HT-29 (cell line): ENCODE measurements at places on chromosomes 1 and 21.

- no peak for DNase-seq
These were observed 170.4 kb upstream of the KCNK2 start for GRCh38 chr1:214912127-214912526.

DNA sequence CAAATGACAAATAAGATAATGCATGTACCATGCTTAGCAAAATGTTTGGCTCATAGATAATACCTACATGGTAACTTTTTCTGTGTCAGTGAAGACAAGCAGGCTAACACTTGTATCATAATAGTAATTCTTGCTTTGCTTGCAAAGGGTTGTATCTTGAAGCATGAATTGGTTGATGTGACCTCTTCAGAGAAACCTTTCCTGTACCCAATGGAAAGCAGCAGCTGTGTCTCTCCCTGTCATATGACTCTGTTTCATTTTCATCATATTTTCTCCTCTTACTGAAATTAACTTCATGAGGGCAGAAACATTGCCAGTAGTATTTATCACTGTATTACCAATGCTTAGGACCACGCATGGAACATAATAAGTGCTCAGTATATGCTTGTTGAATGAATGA, 4.4 kb downstream of the SH2D1B start:
- DNase-seq = no peak

DNA sequence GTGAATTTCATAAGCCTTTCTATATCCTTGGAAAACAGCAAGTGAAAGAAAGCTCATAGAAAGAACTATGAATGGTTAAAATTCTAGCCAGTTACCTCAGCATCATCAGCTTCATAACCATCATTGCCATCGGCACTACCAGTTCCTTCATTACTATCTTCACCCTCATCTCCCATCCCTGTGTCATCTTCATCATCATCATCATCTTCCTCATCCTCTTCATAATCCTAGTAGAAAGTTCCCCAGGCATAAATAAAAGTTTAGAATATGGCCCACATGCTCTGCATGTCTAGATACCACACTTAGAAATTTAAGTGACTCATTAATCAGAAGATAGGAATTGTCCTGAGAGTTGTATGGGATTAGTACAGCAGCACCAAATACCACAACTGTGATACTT, 49.0 kb downstream of the TPR start:
- DNase-seq = no peak

DNA sequence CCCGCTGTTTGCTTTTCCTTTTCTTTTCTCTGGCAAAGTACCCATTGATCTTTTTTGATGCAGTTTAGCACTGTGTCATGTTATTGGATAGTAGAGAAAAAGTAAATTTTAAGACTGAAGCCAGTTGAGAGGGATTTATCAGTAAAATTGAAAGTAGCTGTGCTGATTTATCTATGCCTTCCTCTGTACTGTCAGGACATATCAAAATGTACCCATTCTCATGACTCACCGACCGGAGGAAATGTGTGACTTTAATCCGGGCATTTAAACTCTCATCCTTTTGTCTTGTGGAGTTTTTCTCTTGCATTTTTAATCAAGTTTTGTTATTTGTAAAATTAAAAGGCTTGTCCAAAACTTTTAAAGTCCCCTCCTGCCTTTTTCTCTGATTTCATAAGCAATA, 276.6 kb upstream of the FMN2 start:
- no peak for DNase-seq

GRCh38 chr1:165863346-165863745, 35.9 kb downstream of the UCK2 start:
- no peak for DNase-seq

DNA sequence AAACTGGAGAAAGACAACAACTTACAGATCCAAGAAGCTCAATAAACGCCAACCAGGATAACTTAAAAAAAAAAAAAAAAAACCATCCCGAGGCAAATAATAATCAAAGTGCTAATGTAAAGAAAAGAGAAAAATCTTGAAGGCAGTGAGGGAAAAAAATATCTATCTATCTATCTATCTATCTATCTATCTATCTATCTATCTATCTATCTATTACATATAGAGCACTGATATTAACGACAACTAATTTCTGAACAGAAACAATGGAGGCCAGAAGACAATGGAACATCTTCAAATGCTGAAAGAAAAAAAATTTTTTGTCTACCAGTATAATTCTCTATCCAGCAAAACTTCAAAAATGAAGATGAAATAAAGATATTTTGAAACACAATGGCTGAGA, 18.0 kb downstream of the PACC1 start:
- no peak for DNase-seq

- DNase-seq = no peak
These were observed 285.0 kb upstream of the NR5A2 start for GRCh38 chr1:199742547-199742946.

DNA sequence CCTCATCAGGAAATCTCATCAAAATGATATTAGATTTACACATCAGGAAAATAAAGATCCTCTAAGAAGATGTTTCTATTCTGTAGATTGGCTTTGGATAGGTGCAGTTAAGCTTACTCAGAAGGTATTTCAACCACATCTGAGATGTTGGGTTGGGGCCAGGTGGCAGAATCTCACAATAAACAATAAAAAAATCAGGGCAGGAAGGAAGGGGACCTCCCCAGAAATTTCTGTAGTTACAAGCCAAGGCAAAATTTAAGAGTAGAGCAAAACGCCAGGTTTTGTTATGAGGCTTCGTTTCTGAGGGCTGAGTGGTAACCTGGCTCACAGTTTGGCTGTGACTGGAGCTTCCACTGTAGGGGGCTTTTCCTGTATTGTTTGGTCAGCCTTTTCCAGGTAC, 84.8 kb downstream of the HUNK start:
- DNase-seq = no peak

GRCh38 chr21:27423038-27423437, 456.1 kb upstream of the ADAMTS5 start:
- DNase-seq = no peak

DNA sequence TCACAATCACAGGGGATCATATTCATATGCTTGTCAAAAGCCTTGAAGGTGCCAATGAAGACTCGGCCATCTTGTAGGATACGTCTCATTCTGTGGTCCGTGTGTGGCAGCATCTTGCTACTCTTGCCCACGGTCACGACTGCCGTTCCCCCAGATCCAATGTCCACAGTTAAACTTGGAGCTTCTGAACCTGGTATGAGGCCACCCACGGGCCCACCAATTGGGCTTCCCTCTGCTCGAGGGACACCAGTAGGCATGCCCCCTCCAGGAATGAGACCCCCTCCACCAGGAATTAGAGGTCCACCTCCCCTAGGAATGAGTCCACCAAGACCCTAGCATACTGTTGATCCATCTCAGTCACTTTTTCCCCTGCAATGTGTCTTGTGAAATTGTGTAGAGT, 39.6 kb downstream of the MORN1 start:
- DNase-seq = no peak

DNA sequence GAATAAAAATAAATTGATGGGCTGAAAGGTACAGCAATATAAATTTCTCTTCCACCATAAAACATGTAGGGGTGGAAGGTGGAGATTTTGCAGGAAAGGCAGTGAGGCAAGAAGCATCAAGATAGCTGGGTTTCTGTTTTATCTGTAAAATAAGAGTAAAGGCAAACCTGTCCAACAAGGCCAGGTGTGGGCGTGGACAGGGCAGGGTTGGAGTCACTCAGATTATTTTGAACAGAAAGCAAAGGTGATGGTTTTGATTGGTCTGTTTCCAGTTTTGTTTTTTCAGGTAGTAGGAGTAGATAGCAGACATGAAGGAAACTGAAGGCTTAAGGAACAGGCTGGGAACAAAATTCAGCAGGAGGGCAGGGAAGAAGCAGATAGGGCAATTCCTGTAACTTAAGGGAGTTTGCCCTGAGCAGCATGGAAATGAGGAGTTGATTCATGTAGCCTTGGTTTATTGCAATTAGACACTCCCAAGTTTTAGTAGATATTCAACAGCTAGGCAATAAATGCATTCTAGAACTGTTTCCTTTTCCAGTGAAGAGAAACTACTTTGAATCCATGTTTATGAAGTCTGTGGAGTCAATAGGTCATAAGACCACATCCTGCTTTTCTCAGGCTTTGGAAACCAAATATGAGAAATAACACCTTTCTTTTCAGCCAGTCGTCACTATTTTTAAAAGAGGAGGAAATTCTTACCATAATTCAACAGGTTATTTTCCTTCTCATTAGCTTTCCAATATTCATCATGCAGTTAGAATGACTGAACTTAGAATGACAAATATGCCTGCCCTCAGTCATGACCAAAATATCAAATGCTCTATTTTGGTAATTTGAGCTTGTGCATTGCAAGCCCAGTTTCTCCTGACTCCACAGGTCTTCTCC, 38.7 kb upstream of the CD55 start:
- DNase-seq = peak; percentile 56

DNA sequence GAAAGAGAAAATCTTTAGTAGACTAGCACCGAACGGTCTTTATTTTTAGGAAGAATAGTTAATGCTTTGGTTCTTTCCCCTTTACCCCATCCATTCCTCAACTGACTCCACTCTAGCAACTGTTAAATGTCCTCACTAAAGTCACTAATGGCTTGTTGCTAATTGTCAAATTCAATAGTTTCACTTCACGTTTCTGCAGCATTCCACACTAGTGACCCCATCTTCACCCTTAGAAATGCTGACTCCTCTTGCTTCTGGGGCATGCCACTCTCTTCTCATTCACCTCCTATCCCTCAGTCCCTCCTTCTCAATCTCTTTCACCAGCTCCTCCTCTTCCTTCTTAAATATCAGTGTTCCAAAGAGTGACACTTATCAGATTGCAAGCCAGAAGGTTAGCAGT, 19.4 kb upstream of the CADM3 start:
- no peak for DNase-seq

GRCh38 chr1:180888870-180889269, 23.8 kb upstream of the KIAA1614 start:
- no peak for DNase-seq

- no peak for DNase-seq
These were observed 238.5 kb downstream of the LTN1 start for GRCh38 chr21:28754127-28754611.

GRCh38 chr21:36508948-36509347, 29.0 kb upstream of the CLDN14 start:
- no peak for DNase-seq

DNA sequence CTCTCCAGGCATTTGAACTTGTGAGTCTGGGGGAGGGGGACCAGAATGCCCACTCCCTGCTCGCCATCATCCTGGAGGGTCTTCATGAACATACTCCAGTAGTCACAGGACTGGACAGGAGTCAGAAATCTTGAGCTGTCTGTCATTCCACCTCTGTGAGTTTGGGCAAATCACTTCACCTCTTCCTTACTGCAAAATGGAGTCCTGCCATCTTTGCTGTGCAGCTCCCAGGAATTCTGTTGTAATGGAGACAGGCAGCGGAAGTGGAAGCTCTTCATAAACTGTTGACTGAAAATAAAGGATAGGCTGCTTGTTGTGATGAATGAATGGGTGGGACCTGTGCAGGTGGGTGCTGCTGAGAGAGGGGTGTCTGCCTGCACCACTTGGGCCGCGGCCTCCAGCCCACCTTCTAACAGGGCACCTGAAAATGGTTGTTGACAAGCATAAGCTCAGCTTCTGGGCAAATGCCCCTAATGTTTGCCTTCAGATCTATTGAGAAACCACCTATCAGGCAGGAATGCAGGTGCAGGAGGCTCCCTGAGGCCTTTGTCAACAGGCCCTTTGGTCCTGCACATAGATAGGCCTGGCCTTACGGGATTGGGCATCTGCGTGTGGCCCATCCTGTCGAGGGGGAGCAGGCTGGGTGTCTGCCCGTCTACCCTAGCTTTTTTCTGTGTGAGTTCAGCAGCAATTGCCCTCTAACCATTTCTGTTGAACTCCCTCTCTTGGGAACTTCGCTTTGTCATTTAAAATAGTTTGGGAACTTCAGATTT, 321.0 kb downstream of the RPS6KC1 start:
- no peak for DNase-seq

GRCh38 chr1:61220536-61220935, 138.2 kb downstream of the NFIA start:
- no peak for DNase-seq

GRCh38 chr1:58465825-58466629, 80.5 kb downstream of the OMA1 start:
- no peak for DNase-seq

- DNase-seq = no peak
These were observed 604 bp upstream of the FMN2 start for GRCh38 chr1:240090957-240091600.

- no peak for DNase-seq
These were observed 197.2 kb downstream of the C1orf94 start for GRCh38 chr1:34373912-34374311.

DNA sequence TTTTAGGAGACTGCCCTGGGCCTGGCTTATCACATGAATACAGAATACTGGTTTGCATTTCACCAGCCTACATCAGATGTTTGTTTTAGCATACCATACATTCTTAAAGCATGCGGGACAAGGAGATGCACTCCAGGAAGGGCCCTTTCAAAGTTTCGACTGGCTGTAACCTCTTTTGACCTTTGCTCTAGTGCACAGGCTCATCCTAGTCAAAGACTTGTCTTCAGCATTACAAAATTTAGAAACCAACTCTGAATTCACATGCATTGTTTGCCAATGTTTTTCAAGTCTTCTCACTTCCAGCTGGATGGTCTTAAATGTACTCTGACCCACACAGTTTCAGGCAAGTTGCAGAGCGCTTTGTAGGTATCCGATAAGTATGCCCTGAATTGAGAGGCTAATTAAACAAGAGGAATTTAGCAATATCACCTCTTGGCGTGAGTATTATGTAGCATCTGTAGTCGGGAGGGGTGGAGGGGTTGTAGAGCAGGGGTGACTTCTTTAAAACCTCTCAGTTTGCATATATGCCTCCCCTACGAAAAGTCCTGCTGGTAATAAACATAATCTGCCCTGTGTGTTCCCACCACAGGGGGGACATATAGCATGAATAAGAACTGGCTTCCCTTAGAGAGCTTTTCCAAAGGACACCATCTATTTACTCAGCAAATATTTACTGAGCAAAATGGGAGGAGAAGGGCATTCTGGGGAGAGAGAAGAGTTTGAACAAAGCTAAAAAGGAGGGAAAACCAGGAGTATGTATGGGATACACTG, 24.4 kb upstream of the AHCYL1 start:
- DNase-seq = peak; percentile 47

GRCh38 chr1:13556224-13556764, 27.3 kb upstream of the PDPN start:
- DNase-seq = no peak

DNA sequence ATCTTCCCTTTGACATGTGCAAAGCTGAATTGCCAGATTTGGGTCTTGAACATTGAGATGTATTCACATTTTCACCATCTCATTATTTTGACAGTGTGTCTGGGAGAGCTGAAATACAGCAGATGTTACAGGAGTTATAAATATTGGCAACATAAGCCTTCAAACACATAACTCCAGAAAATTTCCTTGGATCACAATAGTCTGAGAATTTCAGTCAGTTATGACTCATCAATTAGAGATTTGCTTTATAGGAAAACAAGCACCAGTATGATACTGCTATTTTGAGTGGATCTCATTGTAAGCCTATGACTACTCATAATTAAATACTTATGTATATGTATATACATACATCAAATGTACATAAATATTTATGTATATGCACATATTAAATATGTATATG, 1171.8 kb downstream of the AMY1C start:
- no peak for DNase-seq

GRCh38 chr1:91546301-91546581, 45.6 kb downstream of the CDC7 start:
- no peak for DNase-seq
